ENCODE measurements at places on chromosomes 11 and 22.
A peak's percentile ranks its signal among the peaks of the same experiment; 100 is the strongest.

DNA sequence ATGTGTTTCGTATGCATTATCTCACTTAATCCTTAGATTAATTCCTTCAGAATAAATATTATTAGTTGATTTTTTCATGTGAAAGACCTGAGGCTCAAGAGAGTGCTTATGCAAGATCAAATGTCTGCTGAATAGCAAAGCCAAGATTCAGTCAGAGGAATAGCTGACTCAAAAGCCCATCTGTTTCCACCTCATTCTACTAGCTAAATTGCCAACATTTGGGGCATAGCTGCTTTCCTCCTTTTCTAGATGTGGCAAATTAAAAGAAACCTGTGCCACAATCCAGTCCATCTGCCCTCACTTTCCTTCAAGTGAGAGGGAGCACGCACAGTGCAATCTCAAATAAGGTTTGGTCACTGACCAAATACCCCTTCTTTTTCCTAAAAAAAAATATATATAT is 121.1 kb downstream of the PAX6 start:
- DNase-seq: no peak

DNA sequence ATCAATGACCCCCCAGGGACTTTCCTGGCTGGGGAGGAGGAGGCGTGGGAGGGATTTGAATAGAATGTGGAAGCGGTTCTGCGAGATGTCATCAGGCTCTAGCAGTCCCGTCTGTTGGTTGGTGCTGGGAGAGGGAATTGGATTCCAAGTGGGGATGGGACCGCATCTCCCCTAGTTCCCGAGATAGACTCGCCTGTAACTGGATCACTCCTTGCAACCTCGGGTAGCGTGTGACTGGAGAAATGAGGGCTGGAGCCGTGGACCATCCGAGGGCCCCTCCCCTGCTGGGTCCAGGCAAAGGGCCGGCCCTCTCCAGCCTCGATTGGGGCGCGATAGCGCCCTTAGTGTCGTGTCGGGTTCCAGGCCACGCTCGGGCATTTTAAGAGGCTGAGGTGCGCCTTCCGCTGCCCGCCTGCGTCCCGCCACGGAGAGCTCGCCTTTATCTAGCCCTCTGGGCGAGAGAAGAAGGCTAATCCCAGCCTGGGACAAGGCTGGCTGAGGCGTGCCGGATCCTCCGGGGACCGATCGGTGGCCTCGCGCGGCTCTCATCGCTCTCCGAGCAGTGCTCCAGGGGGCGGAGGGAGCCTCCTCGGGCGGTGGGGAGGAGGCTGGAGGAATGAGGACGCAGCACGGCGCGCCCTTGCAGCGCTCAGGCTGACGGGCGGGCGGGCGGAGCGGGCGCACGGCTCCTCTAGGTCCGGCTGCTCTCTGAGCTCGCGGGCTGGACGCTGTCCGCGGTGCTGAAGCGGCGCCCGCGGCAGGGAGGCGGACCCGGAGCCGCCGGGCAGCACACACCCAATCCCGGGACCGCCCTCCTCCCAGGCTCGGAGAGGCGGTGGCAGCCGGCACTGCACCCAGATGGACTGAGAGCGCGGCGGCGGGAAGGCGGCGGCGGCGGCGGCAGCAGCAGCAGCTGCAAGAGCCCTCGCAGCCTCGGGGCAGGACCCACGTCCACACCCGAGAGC is 107.8 kb downstream of the OSBP2 start:
- peak; percentile 85 for DNase-seq

DNA sequence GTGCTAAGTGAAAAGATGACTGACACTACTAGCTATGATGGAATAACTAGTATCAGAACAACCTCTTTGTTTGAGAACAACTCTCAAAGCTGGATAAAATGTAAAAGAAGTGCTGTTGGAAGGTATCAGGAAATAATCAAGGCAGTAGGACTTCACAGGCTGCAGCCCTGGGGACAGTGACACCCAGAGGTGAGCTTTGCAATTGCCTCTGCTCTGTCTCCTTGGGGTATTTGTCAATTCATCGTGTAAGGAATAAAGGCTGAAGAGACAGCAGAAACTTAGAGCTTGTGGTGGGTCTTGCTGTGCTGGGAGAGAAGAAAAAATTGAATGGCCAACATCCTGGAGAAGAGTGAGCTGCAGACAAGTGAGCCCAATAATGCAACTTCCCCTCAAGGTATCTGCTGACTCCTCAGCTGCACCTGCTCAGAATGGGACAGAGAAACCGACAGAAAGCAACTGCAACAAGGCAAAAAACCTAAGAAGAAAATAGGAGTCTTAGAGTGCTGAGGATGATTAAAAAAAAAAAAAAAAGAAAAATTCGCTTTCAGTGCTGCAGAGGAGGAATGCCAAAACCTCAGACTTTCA is 141.1 kb downstream of the RCN1 start:
- DNase-seq: no peak

DNA sequence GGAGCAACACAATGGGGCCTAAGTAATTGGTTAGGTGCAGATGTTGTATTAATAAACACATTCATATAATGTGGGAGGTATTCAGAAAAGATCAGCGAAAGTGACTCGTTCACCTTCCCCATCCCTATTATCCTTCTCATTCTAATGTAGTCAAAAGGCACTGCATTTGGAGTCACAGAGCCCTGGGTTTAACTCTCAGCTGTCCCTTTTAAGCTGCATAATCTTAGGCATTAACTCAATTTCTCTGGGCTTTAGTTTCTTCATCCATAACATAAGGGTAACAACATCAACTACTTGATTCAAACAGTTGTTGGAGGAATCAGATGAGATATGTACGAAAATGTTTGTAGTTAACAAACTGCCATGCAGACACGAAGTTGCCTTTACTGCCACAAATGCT is 187.6 kb upstream of the PITPNB start:
- no peak for DNase-seq

- no peak for DNase-seq
Observed at GRCh38 chr11:30474151-30474954, 111.8 kb downstream of the MPPED2 start.

DNA sequence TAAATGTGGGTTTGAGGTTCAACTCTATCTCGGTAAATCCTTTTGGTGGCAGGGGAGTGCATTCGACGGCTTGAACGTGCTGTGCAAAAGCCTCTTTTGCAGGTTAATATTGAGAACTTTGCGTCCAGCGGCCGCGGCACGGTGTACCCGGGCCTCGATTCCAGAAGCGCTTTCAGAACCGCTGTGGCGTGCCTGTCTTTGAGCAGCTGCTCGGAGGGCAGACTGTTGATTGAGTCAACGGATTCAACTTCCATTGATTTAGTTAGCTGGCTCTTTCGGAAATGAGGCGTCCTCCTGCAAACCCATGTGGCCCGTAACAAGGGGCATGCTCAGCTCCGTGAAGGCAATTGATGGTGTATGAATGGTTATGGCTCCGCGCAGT is 1247.8 kb downstream of the BRD1 start:
- no peak for DNase-seq

DNA sequence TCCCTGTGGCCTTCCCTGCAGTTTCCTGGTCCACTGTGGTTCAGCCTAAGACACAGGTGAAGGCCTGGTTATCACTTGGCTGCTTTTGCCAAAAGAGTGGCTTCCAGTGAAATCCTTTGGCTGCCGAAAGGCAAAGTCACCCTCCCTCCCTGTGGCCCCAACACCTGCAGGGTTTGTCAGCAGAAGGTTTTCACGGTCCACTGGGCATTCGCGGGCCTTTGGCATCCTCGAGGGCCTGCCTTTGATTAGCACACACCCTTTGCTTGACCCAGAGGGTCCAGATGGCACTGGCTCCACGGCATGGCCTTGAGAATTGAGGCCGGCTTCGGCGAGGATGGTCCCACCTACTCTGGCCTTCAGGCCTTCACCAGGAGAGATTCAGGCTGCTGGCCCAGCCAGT is 35.3 kb downstream of the RTN4R start:
- no peak for DNase-seq

- no peak for DNase-seq
Observed at GRCh38 chr11:63277345-63277943, 34.0 kb upstream of the SLC22A25 start.

GRCh38 chr11:18065572-18065971 is 19.5 kb upstream of the TPH1 start:
- DNase-seq: no peak

- no peak for DNase-seq
Observed at GRCh38 chr11:78576549-78577097, 2.0 kb upstream of the NARS2 start.
